Aortic smooth muscle cell (primary cell): ENCODE measurements at places on chromosomes 13 and 19. TPM values are rescaled to one million over a fixed set of nuclear protein-coding genes. Genes with fewer than 3 reads are reported as not detected.

The CEACAM1 gene
- under 0.01 and 0.31 TPM in 2 replicates for total RNA-seq

The DBP gene
- 6.7 and 10.6 TPM in 2 replicates for total RNA-seq

The SH2D3A gene
- not detected in 2 replicates for total RNA-seq

The FAM124A gene
- 3.9 and 8.9 TPM in 2 replicates for total RNA-seq

The ZNF543 gene
- total RNA-seq, result 10.7 and 10.8 TPM in 2 replicates

The C19orf67 gene
- not detected in 2 replicates for total RNA-seq

The KIR3DL1 gene
- total RNA-seq, result not detected in 2 replicates

The OSCAR gene
- total RNA-seq, result 0.06 and 0.13 TPM in 2 replicates
